NCI-H1417 (cell line): ENCODE measurements at places on chromosomes 2 and 18.

DNA sequence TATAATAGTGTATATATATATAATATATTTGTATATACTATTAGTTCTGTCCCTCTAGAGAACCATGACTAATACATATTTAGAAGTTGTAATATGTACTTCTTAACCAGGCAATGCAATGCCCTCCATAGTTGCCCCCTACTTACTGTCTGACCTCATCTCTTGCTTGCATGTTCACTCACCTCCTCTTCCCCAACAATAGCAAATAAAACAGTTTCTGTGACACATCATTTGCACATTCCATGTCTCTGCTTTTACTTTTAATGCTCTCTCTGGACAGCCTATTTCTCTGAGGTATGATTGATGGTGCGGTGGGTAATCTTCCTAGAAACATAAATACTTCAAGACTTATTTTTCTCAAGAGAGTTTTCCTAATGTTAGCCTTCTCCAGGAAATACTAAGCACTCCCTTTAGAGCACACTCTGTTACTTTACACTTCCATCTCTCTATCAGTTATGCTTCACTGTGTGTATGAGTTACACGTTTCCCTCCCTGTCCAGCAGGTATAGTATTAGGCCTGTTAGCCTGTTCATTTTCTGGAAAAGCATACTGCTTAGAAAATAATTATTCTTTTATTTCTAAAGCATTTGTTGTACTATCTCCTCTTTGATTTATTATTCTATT, 295.6 kb upstream of the LRATD1 start:
- DNase-seq: no peak

DNA sequence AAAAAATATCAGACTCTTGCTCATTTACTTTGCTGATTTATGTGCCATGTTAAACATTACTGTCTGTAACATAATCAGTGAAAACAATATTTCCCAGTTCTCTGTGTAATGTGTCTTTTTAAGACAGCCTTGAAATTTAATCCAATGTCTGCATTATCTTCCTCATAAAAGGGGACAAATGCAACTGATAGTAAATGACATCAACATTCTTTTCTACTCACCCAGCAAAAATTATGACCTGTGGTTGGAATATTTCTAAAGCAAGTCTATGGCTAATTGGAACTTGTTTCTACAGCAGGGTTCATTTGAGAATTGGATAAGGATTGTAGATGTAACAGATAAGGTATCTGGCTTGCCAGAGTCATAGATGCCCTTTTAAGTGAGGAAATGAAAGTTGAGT, 34.8 kb downstream of the C1D start:
- DNase-seq: no peak

DNA sequence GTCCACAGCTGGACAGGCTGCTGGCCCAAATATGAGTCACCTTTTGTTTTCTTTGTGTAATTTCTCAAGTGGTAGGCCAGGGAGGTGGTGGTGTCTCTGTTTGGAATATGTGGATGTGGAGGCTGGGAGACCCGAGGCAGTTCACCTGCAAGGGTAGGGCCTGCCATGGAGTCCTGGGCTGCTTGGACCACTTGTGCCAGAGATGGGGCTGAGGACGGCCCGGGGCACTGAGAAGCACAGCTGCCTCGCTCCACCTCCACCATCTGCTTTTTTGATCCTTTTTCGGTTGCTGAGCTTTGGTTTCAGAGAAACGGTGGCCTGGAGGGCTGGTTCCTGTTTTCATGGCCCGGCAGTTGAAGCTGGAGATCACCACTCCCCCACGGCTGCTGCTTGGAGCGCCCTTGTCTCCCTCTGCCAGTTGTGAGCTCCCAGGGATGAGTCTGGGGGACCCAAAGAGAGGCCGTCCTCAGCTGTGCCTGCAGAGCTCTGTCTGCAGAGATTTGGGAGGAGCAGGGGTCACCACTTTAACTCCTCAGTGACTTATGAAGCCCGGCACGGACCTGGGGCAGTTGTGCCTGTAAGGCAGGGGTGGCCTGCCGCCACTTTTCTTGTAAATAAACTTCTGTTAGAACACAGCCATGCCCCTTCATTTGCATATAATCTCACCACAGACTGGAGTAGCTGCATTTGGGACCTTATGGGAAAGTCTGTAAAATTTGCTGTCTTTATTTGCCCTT, 67.6 kb upstream of the MCFD2 start:
- DNase-seq: no peak

DNA sequence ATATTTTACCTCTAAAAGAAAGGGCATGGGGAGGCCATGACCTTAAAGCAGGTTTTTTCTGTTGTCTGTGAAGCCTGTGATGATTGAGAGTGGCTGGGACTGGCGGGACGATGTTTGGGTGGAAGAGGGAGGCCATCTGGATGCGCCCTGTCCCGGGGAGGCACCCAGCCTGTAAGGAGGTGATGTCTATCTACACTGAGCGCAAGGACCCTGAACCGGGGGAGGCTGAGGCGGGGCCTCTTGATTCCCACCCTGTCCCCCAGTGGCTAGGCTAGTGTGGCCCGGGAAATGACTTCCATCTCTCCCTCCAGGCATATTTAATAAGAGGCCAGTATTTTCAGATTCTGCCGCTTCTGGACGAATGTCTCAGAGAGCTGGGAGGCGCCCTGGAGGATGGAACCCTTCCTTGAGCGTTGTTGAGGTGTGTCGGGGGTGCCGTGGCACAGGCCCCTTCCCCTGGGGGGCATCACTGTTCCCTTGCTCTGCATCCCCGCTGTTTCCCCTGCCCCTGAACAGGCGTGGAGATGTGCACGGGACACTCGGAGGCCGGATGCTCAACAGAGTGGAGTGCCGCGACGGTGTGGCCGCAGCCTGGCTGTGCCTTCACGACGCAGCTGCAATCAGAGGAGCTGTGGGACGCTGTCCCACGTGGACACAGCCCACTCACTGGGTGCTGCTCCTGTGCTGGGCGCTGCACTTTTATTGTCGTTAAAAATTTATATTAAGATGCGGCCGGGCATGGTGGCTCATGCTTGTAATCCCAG, 185.4 kb downstream of the LDLRAD4 start:
- no peak for DNase-seq

GRCh38 chr2:54957321-54957999, 92.8 kb downstream of the RTN4 start:
- peak; percentile 68 for DNase-seq

DNA sequence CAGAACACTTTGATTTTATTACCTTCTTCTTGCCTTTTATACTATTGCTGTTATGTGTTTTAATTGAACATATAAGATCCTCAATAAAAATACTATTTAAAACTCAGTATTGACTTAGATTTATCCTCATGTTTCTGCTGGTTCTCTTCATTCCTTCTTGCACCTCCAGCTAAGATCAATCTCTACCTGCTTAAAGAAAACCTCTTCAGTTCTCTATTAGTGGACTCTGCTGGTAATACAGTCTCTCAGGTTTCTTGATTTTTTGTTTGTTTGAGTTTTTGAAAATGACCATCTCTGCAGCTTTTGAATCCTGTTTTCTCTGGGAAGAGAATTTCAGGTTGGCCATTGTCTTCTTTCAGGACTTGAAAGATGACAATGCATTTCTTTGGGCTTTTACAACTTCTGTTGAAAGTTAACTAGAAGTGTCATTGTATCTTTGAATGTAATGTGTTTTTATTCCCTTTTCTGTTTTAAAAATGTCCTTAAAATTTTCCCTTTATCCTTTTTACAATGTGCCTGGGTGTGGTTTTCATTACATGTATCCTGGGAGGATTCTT, 29.8 kb upstream of the TMEM131 start:
- DNase-seq: no peak

GRCh38 chr2:49801898-49802450, 647.7 kb upstream of the FSHR start:
- DNase-seq: no peak

- DNase-seq: no peak
Observed at GRCh38 chr2:187431911-187432310, 16.1 kb downstream of the CALCRL start.

- DNase-seq: no peak
Observed at GRCh38 chr2:207935121-207935990, 90.0 kb downstream of the PLEKHM3 start.

DNA sequence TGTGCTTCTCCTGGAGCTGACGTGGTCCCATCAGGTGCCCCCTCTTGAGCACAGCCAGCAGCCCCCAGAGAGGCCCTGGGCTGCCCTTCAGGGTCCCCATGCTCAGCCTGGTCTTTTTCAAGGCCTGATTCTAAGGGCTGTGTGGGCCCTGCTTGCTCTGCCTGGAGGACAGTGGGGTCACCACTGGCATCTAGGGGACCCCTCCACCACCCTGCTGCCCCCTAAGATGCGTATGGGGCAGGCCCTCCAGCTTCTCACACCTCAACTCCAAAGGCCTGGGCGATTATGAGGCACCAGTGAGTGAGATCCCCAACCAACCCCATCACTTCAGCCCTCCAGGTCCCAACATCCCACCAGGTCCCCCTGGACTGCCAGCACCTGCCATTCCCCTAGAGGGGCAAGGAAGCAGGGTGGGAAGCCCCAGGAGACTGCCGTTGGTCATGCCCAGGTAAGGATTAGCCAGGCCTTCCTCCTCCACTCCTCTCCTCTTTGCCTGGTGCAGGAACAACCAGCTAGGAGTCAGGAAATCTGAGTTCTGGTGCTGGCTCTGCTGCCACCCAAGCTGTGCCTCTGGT, 114.4 kb downstream of the SMAD7 start:
- no peak for DNase-seq

- no peak for DNase-seq
Observed at GRCh38 chr2:101132202-101132601, 19.0 kb downstream of the TBC1D8 start.

- no peak for DNase-seq
Observed at GRCh38 chr2:110197452-110197851, 7.4 kb downstream of the NPHP1 start.

GRCh38 chr2:101623031-101623521, 74.4 kb upstream of the MAP4K4 start:
- DNase-seq: no peak

DNA sequence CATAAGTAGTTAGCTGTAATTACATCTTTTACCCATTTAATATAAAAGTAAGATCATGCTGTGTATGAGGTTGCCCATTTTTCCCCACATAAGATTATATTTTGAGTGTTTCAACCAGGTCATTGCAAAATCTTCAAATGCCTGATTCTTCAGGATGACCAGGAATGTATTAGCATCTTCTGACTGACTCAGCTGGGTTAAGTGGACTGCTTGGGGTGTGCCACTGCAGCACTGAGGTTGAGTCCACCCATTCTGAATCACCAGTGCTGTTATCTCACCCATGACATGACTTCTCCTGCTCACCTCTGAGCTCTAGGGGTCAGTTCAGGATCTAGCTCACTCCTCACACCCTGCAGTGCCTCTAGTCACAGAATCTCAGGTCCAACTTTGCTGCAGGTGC, 576.7 kb upstream of the ZEB2 start:
- DNase-seq: no peak

DNA sequence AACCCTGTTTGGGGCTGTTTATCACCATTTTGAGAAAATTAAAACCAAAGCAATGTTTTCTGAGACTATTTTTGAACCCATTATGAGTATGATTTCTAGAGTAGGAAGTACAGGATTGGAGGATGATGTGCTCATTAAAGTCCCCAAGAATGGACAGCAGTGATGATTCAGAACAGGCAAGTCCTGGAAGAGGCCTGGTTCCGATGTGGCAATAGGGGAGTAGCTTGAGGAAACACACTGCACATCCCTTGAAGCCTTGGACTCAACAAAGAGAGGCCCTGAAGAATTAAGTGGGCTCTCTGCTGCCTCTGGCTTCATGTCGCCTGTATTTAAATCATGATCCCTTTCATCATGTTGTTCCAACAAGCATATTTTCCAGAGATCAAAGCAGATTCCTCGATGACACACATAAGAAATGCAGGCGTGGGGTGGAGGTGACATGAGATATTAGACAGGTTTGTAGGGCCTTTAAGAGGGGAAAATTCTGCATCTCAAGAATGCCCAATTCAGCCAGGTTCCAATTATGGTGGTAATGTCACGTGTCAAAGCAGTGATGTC, 242.2 kb downstream of the FHOD3 start:
- DNase-seq: no peak

DNA sequence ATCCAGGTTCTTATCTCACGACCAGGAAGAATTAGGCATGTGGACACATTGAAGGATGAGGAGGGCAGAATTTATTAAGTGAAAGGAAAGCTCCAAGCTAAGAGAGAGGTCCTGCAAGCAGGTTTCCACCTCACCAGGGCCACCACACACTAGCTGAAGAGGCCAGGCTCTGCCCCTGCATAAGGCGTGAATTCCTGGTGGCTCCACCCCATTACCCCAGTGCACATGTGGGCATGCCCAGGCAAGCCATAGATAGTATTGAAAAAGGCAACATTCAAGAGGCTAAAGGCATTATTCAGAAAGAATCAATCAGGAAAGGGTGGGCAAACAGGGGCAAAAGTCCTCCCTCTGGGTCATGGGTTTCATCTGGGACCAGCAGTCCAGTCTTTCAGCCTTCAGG, 30.9 kb upstream of the GRP start:
- DNase-seq: no peak

DNA sequence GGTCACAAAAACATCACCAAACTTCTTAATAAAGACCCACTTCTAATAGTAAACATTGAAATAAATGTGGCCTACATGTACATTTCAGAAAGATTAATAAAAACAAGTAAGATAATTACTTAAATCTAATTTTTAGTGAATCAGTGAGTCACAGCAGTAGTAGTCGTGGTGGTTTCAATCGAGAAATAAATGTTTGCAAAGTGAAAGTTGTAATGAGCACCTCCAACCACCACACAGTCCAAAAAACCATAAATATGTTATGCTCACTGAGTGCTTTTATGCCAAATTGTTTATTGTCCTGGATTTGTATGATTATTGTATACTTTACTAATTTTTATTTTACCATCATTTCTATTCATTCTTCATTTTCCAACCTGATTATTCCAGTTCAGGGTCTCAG, 61.8 kb upstream of the SPOPL start:
- no peak for DNase-seq

DNA sequence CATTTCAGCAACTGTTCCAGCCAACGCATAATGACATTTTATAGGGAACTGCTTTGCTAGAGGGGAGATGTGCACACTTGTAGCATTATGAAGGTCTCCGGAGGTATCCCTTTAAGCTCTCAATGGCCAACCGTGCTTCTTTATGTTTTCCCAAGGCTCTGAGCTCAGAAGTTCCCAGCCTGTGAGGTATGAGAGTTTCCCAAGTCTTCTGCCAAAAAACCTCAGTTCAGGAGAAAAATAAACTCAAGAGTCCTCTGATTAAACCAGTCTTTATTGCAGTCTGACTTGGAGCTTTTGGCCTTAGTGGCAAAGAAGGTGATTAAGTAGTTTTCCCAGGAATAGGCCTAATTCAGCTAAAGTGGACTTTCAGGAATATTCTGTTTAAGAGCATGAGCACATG, 35.4 kb upstream of the ZNF532 start:
- no peak for DNase-seq

- DNase-seq: no peak
Observed at GRCh38 chr2:189151906-189152305, 27.7 kb downstream of the COL5A2 start.
